ENCODE measurements at places on chromosomes 4 and X. TPM values are rescaled to one million over a fixed set of nuclear protein-coding genes. Genes with fewer than 3 reads are reported as not detected.
A peak's percentile ranks its signal among the peaks of the same experiment; 100 is the strongest.

DNA sequence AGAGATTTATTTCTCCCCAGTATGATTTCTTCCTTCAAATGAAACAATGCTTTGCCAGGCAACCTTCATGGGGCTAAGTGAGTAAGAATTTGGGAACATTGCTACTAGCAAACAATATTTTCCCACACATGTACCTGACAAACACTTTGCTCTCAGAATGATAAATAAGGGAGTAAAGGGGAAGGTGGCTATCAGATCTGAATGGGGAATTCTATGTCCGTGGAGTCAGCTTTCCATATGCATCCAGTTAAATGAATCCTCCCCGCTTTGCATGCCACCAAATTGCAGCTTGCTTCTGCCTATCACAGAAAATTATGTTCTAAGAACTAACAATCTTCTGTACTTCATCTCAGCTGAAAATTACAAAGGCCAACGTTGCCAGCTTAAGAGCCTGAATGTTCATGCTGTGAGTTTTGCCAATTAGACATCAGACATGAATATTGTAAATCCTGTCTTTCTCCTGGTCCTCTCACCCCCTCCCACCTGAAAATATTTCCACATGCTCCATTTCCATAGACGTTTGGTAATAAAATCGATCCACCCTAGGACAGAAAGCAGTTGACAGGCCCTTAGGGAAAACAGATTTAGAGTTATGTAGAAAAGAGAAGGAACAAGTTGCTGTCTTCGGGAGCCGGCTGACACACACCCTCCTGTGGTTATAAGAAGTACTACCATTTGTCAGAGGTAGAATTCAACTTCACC, 6.3 kb downstream of the MEPE start:
- DNase-seq: no peak

DNA sequence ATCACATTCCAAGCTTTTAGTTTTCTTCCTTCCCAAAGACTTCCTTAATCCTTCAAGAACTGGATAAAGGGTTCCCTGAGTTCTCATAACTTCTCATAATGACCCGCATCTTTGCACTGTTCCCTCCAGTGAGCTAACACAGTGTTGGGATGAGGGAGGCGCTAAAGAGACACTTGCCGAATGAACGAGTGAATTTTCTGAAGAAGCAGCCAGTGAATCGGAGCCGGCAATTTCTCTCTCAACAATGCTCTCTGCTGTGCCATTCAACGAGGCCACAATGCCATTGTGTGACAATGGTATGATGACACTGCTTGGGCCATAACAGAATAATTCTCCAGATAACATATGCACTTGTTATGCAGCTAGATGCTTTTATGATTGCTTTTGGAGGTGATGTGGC, 51.4 kb upstream of the ZFP42 start:
- DNase-seq: no peak

GRCh38 chr4:95534032-95534431, 14.7 kb downstream of the UNC5C start:
- DNase-seq: no peak

DNA sequence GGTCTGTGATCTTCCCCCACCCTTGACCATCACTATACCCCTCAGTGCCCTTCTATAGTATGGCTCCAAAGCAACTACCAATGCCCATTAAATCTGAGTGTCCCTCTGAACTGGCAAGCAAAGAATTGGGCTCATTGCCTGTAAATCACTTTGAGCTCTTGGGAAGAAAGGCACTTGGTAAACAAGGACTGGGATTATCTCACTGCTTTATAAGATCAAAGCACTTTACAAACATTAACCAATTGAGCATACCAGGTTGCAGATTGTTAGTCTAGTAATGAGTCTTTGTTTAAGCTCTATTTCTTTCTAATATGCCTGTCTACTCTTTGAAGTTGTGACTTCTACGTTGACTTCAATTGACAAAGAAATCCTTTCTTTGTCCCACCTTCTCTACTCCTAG, 34.1 kb downstream of the AREG start:
- no peak for DNase-seq

DNA sequence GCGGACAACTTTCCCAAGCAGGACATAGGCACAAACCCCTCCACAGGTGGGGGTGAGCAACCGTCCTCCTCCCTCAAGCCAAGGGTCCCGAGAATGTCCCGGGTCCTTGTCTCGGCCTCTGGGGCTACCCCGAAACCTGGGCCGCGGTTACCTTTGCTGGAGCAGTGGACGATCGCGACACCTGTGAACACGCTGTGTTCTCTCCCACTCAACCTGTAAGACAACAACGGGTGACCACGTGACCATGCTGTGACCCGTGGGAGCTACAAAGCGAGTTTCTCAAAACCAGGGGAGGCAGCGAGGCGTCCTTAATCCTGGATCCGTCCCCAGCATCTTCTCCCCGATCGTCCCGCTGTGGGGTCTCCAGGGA, 17.9 kb downstream of the ASMTL start:
- DNase-seq: peak; percentile 41

- DNase-seq: no peak
These were observed 1.9 kb downstream of the LGI2 start for GRCh38 chr4:25028851-25029250.

DNA sequence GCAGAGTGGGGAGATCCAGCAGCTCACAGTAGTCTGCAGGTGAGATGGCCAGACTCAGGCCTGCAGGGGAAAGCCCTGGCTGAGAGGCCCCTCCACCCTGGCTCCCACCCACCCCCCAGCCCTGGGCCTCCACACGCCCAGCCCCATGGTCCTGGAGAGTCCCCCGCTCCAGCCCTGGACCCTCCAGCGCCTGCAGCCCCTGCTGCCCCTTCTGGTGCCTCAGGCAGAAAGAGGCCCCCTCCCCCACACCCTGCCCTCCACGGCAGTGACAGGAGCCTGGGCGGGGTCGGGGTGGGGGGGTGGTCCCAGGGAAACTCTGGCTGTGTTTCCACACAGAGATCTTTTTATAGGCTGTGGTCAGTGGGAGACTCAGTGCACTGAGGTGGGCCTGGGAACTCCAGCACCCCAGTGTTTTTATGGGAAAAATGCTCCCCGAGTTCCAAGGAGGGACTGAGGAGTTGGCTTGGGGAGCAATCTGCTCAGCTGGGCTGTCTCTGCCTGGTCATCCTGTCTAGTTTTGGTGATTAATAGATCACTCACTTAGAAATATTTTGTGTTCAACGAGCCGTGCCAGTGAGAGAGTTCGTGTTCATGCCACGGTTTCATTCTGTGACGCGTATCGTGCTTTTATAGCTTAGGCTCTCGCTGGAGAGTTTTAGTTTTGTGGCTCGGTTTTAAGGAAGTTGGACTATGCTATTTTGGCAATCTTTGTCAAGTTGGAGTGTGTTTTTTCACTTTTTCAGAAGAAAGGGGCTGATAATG, 53.1 kb upstream of the HGFAC start:
- DNase-seq: peak; percentile 55

- no peak for DNase-seq
These were observed 160.0 kb upstream of the ARX start for GRCh38 chrX:25175743-25176142.

DNA sequence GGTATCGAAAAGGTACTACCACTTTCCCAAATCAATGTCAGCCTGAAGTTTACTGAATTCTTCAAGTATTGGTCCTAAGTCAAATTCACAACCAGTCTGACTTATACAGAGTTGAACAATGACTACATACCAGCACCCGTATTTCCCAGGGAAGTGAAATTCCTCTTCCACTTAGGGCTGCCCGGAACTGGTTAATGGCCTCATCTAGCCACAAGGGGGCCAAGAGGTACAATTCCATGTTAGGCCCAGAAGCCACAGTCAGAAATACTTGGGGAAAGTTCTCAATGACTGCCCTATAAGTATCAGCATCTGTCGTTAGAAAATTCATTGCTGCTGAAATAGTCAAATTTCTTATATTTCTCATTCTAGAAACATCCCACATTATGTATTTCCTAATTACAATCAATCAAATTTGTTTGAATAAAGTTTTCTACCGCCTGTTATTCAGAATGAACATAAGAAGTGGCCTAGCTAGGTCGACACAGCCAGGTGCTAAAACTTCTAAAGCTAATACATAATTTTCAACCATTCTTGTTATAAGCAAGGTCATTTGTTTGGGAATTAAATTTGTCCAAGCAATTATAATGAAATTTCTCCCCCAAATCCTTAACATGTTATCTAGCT, 5.6 kb upstream of the PCDH7 start:
- no peak for DNase-seq

- DNase-seq: no peak
These were observed 64.9 kb downstream of the CXorf49B start for GRCh38 chrX:71828086-71828485.

DNA sequence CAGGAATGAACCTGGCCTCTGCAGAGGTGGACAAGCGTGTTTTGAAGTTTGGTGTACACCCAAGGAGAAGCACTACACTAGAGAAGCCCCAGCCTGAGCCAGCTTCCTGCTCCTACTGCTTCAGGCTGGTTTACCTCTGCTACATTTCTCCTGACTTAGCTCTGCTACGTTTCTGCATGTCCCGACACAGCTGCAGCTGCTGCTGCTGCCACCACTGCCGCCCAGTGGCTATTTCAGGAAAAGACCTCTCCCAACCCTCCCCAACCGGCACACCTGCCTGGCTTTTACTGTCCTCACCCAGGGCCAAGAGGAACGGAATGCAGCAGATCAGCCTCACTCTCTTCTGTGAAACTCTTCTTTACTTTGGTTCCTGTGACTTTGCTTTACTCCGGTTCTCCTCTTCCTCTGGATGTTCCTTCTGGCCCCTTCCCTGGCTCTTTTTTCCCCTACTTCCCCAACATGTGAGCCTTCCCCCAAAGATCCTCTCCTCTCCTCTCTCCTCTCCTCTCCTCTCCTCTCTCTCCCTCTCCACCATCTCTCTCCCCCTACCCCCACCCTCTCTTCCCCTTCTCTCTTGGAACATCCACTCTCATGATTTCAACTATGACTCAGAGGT, 3.1 kb upstream of the P2RY4 start:
- no peak for DNase-seq

DNA sequence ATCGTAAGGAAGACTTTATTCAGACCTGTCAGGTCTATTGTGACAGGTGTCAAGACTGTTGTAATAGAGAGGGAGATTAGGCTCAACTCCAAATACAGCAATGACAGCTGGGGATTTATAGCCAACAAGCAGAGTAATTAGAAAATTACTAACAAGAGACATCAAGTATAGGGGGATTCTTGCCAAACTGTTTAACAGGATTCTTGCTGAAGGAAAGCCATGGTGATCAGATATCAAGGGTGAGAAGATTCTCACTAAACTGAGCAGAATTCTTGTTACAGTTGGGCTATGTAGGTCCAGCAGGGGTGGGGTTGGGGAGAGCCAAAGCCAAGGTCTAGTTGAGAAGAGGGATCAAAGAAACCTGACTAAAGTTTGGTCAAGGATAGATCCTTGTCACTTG, 461.0 kb upstream of the GALNT7 start:
- no peak for DNase-seq

GRCh38 chr4:40276546-40276945, 58.6 kb upstream of the CHRNA9 start:
- DNase-seq: no peak

NEUROG2 gene
- not detected for total RNA-seq

CT45A1 gene
- not detected for total RNA-seq

HSD17B10 gene
- total RNA-seq: 51.6 TPM

GRPR gene
- total RNA-seq: 0.27 TPM

CLCN4 gene
- total RNA-seq: 13.8 TPM

RASSF6 gene
- total RNA-seq: 1.9 TPM

CDKL2 gene
- 20.9 TPM for total RNA-seq

SRPX2 gene
- total RNA-seq: 16.4 TPM

RPS6KA6 gene
- total RNA-seq: 1.9 TPM

GRXCR1 gene
- total RNA-seq: not detected

SSX4 gene
- total RNA-seq: not detected

GAGE1 gene
- not detected for total RNA-seq

BTK gene
- 62.8 TPM for total RNA-seq

SULT1E1 gene
- total RNA-seq: 1.0 TPM

RHOXF1 gene
- total RNA-seq: not detected

Measured in lower lobe of right lung (tissue), 2 donors.